Caki2 (cell line): ENCODE measurements at places on chromosomes 16 and 17.

DNA sequence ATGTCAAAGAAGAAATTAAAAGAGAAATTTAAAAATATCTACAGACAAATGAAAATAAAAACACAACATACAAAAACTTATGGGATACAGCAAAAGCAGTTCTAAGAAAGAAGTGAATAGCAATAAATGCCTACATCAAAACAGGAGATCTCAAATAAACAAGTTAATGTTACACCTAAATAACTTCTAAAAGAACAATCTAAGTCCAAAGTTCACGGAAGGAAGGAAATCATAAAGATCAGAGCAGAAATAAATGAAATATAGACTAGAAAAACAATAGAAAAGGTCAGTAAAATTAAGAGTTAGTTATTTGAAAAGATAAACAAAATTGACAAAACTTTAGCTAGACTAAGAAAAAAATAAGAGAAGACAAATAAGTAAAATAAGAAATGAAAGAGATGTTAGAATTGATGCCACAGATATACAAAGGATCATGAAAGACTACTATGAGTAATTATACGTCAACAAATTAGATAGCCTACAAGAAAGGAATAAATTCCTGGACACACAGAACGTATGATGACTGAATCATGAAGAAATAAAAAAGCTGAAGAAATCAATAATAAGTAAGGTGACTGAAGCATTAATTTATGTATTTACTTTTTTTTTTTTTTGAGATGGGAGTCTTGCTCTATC, 100.4 kb downstream of the CEP112 start:
- DNase-seq, result no peak

DNA sequence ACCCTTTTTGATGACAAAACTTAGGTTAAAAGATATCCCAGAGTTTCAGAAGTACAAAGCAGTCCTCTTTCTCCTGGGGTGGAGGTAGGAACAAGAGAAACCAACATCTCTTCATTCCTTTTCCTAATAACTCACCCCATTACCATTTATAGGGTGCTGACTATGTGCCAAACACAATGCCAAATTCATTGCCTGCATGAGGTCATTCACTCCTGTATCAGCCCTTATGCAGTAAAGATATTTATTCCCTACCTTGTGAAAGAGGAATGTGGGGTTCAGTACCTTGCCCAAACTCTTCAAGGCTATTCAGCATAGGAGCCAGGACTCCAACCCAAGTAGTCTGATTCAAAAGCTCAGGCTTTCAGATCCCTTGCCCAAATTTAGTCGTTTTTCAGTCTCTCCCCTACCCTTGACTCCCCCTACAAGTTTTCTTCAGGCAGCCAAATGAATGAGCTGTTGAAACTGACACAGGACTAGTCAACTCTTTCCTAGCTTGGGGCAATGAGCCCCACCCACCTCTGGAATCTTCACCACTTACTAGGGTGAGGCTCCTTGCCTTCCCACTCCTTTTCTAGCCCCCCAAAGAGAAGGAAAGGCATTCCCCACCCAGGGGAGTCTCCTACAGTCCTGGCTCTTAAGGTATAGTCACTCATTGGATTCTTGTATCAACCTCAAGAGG, 5.9 kb downstream of the KRT14 start:
- DNase-seq, result no peak

- peak; percentile 43 for DNase-seq
These were observed 43.9 kb upstream of the TEX2 start for GRCh38 chr17:64306850-64307463.

DNA sequence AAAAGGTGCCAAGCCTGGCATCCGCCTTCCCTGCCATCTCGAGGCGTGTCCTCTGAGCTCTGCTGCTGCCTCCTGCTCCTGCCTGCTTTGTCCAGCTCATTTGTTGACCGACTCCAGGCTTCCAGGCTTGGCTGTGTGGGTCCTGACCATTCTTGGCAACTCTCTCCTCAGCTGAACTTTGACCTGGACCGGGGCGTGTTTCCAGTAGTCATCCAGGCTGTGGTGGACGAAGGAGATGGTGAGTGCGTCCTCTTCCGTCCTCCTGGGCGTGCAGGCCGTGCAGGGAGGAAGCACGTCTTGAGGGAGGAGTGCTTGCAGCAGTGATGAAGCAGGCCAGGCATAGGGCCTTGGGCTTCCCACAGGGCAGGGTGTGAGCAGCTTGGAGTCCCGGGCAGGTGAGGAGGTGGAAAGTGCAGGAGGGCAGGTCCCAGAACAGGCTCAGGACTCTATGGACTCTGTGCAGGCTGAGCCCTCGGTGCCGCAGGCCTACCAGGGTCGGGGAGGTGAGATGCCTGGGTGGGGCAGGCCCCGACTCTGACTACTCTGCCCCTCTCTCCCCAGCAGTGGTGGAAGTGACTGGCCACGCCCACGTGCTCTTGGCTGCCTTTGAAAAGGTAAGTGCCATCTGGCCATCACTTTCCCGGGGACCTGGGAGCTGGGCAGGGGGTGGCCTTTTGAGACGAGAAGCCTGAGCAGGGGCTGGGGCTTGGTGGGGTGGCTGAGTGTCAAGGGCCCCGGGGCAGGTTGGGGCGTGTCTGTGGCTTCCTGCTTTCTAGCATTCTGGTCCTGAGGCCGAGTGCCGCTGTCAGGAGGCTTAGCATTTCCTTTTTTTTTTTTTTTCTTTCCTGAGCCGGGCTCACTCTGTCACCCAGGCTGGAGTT, 28.6 kb upstream of the NUDT16L1 start:
- DNase-seq, result no peak

DNA sequence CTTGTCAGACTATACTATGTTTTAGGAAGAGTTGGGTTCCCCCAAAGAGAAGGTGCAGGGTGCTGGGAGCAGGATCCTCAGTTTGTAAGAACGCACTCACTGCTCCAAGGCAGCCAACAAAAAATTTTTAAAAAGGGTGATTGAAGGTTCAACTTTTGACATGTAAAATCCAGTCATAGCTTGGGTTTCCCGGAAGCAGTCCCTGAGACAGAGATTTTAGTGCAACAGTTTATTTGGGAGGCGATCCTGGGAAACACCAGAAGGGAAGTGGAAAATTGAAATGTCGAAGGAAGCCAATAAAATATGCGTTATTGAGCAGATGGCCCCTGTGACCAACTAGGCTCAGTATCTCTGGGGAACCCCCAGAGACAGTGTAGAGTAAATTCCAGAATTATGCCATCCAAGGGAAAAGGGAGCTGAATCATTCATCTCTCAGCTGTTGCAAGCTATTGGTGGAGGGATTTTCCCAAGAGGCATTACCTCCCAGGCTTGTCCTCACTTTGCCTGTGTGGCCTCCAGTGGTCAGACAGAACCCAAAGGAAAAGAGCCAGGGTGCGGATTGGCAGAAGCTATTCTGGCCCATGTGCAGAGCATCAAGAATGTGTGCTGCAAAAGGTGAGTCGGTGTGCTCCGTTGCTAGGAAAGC, 72.9 kb downstream of the HS3ST3B1 start:
- DNase-seq, result peak; percentile 12
